Naive thymus-derived CD4-positive, alpha-beta T cell (primary cell): ENCODE measurements at places on chromosomes 5 and 9. TPM values are rescaled to one million over a fixed set of nuclear protein-coding genes. Genes with fewer than 3 reads are reported as not detected.

COL27A1 gene
- total RNA-seq = 2.4 TPM

ENTR1 gene
- total RNA-seq = 59.8 and 65.9 TPM in 2 replicates

CDKN2B gene
- 3.4 and 4.1 TPM in 2 replicates for total RNA-seq

MARVELD2 gene
- 0.45 TPM for total RNA-seq

PCDHAC1 gene
- total RNA-seq = not detected

C9orf152 gene
- total RNA-seq = not detected

LRRC19 gene
- not detected in 2 replicates for total RNA-seq

DELE1 gene
- total RNA-seq = 88.2 TPM

CETN3 gene
- total RNA-seq = 28.3 and 31.0 TPM in 2 replicates

TAF11L5 gene
- total RNA-seq = not detected

ZNF782 gene
- total RNA-seq = 12.4 TPM

BARX1 gene
- 0.28 and 0.56 TPM in 2 replicates for total RNA-seq

PCDHGA6 gene
- total RNA-seq = 0.64 and 0.70 TPM in 2 replicates

ELOVL7 gene
- total RNA-seq = 0.29 TPM

BAG1 gene
- 66.0 TPM for total RNA-seq

PCDHA9 gene
- not detected for total RNA-seq

RNF208 gene
- total RNA-seq = 1.2 TPM

SH3RF2 gene
- total RNA-seq = not detected

ZNF618 gene
- total RNA-seq = 1.1 TPM

TMEM8B gene
- total RNA-seq = 10.6 TPM

PKD2L2 gene
- 0.28 and 0.46 TPM in 2 replicates for total RNA-seq

PCDHGC4 gene
- total RNA-seq = not detected

ARHGEF39 gene
- total RNA-seq = not detected

DDX4 gene
- not detected for total RNA-seq

ZCCHC10 gene
- total RNA-seq = 18.2 TPM

EIF4E1B gene
- total RNA-seq = not detected

DTWD2 gene
- total RNA-seq = 3.1 TPM

SPINK13 gene
- not detected for total RNA-seq

SPATA31D4 gene
- total RNA-seq = not detected in 2 replicates

TNFSF8 gene
- 129 and 136 TPM in 2 replicates for total RNA-seq

SLF1 gene
- 12.2 TPM for total RNA-seq

FGFR4 gene
- total RNA-seq = 1.3 and 1.5 TPM in 2 replicates

RASGEF1C gene
- not detected in 2 replicates for total RNA-seq

PCDHA6 gene
- total RNA-seq = not detected

NSG2 gene
- total RNA-seq = not detected

ZNF454 gene
- 0.32 TPM for total RNA-seq

CCNO gene
- not detected for total RNA-seq

EQTN gene
- total RNA-seq = not detected in 2 replicates

PCDHGA12 gene
- total RNA-seq = 0.10 TPM in 1 of 2 replicates, not detected in the other

DND1 gene
- total RNA-seq = 2.1 TPM

URM1 gene
- 38.7 TPM for total RNA-seq

GCNT4 gene
- total RNA-seq = 36.4 TPM

ADAM19 gene
- 0.86 TPM for total RNA-seq

KCNIP1 gene
- not detected for total RNA-seq

STC2 gene
- not detected for total RNA-seq

CTXN3 gene
- not detected for total RNA-seq

MED10 gene
- 79.7 TPM for total RNA-seq

CAMK2A gene
- not detected for total RNA-seq

C9orf50 gene
- not detected for total RNA-seq

N4BP3 gene
- 2.1 TPM for total RNA-seq

SOHLH1 gene
- not detected for total RNA-seq

OLFML2A gene
- total RNA-seq = not detected in 2 replicates

MEIKIN gene
- total RNA-seq = 2.3 TPM

PRRT1B gene
- total RNA-seq = not detected

NEUROG1 gene
- not detected for total RNA-seq

SLC6A7 gene
- not detected for total RNA-seq
